Brain microvascular endothelial cell (primary cell): ENCODE measurements at places on chromosomes 1 and 21.

- no peak for DNase-seq
Observed at GRCh38 chr1:15931401-15931800, 44.5 kb downstream of the ZBTB17 start.

DNA sequence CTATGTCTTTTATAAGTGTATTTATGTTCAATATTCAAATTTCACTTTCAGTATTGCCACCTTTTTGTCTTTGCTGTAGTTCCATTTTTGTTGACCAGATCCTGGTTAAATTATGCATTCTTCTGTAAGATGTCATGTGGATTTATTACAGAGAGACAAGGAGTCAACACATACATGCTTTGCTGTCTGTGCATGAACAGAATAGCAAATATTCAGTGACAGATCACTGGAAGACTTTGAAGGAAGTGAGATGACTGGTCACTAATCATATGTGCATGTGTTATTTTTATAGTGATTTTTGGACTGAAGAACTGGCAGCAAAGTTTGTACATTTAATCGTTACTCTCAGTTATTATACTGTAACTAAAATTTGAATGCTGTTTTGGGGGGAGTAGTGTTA lies 117.2 kb downstream of the PLPPR5 start:
- DNase-seq, result no peak

- peak; percentile 14 for DNase-seq
Observed at GRCh38 chr1:50704126-50704525, 255.9 kb downstream of the FAF1 start.

GRCh38 chr1:94349853-94350252 lies 68.3 kb upstream of the ABCD3 start:
- no peak for DNase-seq

- DNase-seq, result no peak
Observed at GRCh38 chr1:21205416-21205815, 28.7 kb upstream of the EIF4G3 start.

DNA sequence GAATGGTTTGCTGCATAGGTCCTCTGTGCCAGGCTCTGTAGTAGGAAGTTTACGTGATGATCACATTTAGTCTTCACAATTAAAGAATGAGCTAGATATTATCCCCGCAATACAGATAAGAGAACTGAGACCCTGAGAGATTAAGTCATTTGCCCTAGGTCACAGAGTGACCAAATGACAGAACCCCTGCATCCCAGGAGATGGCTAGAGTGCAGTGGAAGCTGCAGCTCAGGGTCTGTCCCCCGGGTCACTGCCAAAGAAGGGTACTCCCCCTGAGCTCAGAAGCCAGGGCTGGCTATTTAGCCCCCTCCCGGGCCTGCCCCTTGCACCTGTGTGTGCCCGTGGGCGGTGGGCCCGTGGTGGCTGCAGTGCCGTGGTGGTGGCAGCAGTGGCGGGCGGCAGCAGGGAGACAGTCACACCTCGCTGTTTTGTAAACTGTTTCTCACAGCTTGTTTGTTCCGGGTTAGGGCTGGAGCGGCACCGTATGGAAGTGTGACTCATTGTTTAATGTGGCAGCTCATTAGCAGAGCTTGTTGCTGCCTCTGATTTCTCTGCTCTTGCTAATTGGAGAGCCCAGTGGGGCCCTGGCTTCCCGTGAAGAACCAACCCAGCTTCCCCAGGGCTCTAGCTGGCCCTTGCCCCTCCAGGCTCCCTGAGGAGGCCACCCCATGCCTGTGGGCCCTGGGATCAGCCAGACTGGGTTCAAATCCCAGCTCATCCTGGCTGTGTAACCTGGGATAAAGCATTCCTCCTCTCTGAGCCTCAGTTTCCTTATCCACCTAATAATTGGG lies 19.3 kb upstream of the FOXO6 start:
- DNase-seq, result no peak
